Stimulated activated CD4-positive, alpha-beta T cell treated with anti-CD3 and anti-CD28 coated beads, Interleukin-4, amount 100 ng/mL, for 1 hour (primary cell): ENCODE measurements at places on chromosomes 3 and 15.

DNA sequence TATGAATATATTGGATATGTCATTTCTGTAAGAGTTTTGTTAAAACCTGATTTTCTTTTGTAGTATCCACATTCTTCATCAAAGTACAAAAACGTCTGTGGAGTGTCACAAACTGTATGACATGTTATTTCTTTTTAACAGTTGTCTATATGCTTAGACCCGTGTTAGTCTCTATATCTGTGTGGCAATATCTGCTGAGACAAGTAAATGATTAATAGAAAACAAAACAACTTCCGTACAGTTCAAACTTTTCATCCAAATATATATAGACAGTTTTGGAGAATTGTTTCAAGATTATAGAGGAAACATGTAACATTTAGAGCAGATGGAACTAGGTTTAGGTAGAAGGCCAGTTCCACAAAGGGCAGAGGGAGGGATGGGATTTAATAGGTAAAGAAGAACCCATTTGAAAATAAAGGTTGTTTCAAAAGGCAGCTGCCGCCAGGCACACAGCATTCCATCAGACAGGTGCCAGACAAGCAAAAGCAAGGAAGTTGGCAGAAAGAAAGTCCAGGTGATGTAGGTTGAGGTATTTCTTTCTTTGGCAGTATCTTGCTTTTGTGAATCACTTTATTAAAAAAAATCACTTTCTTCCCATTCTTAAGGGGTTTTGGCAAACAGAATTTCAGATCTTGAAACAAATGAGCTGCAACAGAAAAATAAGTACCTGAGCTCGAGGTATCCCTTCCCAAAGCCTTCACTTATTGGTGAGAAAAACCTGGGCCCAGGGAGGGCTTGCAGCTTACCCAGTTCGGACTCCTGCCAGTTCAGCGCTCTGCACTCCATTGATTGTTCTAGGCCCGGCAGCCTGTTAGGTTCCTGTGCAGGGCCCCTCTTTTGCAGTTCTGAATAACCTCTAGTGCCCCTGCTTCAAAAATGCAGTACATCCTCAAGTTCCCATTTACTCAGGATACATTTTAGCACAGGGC lies 49.0 kb downstream of the LRRN1 start:
- no peak for DNase-seq

GRCh38 chr3:32901005-32901932 lies 50.2 kb upstream of the CCR4 start:
- DNase-seq, result no peak

DNA sequence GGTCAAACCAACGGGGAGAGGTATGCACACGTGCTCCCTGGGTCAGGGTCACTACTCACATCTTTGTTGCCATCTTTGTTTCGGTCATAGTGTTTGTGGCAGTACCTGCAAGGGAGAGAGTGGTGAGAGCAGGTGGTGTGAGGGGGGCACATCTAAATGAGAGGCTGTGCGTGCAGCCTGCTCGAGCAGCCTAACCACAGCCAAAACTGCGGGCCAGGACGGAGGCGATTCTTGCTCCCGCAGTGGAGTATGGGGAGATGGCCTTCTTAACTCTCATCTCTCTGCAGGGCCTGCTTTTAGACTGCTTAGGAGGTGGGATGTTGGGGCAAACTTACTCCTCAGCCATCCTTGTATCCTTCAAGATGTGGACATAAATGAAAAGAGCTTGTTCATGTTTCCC lies 6.9 kb upstream of the PLA2G4F start:
- no peak for DNase-seq

DNA sequence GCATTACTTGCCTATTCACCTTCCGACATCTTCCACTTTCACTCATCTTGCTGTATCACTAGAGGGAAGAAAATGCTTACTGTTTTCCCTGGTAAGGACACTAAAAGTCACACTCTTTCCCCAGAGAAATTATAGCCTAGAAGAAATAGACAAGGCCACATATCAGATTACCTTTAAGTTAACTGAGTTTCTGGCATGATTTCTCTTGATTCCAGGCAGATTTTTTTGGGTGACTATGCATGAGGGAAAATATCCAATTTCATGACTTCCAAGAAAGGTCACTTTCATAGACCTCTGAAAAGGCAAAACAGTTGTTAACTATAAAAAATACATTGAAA lies 30.3 kb downstream of the TCF12 start:
- no peak for DNase-seq

DNA sequence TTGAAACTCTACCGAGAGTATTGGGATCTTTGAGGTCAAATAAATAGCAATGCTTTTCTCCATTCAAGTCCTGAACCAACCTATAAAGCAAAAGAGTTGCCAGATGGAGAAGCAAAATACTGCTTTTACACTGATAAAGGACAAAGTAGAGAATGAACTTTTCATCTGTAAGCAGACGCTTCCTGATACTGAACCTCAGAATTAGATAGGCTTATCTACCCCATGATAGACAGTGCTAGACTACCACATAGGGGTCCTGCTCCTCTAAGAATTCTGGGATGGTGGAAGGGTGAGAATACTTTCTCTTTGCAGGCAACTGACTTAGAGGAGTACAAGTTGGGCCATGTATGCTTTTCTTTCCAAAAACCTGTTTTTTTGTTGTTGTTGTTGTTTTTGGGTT lies 9.5 kb downstream of the SAXO2 start:
- no peak for DNase-seq

DNA sequence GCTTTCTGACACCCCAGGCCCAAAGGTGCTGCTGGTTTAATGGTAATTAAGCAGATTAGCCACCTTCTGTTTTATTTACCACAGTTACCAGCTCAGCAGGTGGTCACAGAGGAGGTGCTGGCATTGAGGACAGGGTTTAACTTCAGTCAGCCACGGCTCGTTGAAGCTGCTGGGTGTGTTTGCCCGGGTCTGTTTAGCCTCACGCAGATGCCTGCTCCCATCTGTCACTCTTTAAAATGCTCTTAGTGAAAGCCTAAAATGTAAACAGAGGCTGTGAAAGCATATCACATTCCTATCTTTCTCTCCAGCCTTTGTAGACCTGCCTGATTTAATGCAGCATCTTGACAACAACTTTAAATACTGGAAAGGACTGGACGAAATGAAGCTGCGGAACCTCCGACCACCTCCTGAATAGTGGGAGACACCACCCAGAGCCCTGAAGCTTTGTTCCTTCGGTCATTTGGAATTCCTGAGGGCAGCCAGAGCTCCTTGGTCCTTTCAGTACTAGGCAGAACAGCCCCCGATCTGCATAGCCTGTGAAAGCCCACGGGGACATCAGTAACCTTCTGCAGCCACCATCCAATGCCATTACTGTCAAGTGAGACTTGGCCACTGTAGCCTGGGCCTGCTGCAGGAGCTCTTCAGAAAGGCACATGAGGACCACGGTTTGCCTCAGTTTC lies 156.0 kb downstream of the PDE8A start:
- no peak for DNase-seq

DNA sequence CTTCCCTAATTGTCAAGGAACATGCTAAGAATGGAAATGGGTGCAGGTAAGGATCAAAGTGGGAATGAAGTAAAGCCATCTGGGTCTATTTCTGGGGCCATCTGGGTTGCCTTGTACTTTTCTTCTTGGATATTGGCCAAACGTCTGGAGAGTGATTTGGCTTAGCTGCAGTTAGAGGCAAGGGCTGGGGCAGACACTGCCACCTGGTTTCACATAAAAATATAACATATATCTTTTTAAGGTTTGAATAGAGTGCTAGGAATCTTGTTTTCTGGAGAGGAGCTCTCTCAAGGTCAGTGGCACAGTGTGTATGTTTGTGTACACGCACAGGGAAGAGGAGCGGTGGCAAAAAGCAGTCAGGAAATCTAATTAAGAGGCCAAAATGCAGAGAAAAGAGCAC lies 24.7 kb upstream of the EOMES start:
- no peak for DNase-seq

DNA sequence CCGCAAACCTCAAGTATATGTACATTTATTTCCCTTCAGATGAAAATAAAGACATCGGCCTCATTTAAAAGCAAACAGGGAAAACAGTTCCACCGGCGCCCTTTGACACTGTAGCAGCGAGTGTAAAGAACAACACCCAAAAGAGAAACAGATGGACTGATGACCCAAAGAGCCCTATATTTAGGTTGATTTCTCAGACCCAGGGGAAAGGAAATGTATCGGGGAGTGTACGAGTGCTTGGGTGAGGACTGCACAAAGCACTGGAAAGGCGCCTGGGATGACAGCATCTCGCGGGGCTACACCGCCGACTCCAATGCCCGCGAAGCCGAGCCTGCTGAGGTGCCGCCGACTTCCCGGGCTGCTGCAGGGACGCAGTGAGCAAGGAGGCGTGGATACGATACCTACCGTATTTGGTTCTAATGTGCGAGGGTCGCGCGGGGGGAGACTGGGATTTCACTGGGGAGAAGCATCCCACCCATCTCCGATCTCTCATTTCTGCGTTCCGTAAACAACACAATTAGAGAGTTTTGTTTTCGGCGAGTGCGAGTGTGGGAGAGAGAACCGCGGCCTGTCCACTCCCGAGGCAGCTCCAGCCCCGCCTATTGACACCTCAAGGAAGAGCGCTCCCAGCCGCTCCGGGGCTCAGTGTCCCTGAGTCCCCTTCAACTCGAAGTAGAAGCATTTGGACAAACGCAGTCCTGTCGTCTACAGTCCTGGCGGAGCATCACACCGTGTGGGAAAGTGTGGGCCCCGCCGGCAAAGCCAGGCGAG lies 2.0 kb downstream of the MECOM start:
- no peak for DNase-seq
